ENCODE measurements at places on chromosomes 12 and 14.

GRCh38 chr14:106308839-106309389 lies 782.5 kb downstream of the TMEM121 start:
- peak; percentile 79 for DNase-seq

DNA sequence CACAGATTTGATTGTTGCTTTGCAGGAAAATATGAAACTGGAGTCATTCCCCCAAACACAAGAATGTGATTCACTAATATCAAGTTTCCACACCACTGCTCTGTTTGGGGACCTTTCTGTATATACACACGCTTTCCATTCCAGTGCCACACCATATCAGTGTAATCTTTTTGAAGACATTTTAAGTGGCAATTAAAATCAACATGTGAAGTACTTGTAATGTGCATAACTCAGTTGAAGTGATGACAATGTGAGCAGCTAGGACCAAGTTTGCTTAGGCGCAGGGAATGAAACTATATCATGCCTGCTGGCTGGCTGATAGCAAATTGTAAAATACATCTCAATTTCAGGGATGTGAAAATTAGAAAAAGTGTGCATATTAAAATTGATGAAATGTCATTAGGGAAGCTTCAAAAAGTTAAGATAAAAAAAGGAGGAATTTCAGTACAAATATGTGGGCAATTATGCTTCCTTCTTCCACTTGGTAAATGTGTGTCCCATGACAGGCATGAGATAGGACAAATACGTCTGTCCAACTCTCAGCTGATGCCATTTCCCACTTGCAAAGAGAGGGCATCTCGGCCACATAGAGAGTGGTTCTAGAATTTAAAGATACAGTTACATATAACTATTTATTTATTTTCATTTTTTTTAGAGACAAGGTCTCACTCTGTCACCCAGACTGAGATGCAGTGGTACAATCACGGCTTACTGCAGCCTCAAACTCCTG lies 43.7 kb downstream of the HSPB8 start:
- no peak for DNase-seq

GRCh38 chr14:81388336-81388735 lies 11.8 kb downstream of the STON2 start:
- DNase-seq = no peak

DNA sequence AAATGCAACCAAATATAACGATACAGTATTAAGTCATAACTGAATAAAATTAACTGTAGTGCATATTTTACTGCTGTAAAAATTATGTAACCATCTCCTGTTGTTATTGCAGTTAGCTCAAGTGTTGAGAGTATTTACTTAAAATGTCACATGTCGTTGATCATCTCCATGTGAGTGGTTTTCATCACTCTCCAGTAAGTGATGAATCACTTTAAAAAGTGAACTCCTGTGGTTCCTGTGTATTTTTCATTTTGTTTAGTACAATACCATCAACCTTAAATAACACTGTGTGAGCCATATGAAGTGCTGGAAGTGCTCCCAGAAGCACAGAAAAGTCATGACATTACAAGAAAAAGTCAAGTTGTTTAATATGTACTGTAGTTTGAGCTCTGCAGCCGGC lies 104.7 kb upstream of the SLCO1B1 start:
- no peak for DNase-seq

- DNase-seq = no peak
Observed at GRCh38 chr12:57620936-57621496, 9.8 kb downstream of the ARHGEF25 start.

GRCh38 chr14:102182190-102182589 lies 42.5 kb downstream of the WDR20 start:
- no peak for DNase-seq

- DNase-seq = no peak
Observed at GRCh38 chr12:107109726-107110719, 16.7 kb upstream of the CRY1 start.

- peak; percentile 42 for DNase-seq
Observed at GRCh38 chr12:7832059-7832696, 40.5 kb downstream of the SLC2A14 start.

DNA sequence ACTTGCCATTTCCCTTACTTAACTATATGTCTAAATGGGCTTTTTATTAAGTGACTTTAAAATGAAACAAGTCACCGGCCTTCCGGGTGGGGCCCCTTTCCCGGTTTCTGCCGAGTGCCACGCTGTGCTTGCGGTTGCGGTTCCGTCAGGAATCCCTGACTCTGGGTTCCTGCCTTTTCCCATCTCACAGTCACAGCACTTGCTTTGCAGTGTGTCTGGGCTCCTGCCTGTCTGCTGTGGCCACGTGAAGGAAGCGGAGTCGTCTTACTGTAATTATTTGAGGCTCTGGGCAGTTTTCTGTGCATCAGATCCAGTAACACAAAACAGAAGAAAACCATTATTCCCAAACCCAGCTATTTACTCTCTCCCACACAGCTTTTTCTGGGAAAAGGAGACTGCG lies 44.0 kb upstream of the FRMD6 start:
- no peak for DNase-seq

DNA sequence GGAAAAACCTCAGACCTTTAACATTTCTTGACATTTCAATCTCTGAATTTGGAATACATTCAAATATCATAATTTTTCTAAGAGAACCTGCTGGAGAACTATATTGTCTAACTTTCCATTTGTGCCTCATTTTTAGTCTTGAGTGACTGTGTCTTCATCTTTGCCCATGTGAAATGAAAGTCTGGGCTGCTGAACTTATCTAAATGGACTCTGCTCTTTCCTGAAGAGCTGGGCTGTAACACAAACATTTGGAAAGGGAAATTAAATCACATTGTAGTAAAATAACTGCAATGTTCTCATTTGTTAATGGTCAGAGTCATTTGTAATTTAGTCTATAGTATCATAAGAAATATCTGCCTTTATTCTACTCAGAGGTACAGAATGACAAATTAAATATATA lies 373.1 kb downstream of the LRIG3 start:
- DNase-seq = no peak

DNA sequence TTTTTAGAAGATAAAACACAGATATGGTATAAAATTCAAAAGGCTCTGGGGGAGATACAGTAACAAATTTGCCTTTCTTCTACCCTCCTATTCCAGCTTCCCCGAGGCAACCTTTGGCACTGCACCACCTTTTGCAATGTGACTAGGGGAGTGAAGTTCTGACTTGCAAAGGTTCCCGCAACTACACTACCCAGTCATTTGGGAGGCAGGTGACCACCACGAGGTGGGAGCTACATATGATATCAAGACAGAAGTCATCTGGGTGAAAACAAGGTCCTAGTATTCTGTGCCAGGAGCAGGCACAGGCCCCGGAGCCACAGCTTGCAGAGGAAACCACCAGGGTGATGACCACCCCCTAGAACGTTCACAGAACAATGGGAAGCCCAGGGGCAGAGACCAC lies 141.5 kb downstream of the TTC7B start:
- no peak for DNase-seq

DNA sequence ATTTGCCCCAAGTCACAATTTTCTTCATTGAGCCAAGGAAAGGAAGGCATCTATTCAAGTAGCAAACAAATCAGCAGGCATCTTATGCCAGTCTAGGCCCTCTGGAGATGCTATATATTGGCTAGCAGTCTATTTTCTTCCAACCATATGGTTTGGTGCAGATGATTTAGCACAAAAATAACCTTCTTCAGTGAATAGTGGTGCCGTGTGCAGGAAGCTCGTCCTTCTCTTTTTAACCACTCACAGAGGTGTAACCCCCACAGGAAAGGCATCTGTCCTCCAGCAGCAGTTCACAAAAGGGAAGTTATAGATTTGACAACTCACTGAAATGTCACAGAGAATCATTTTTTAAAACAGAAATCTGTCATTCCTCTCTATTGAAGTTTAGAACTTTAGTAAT lies 445.7 kb upstream of the SYT1 start:
- no peak for DNase-seq

DNA sequence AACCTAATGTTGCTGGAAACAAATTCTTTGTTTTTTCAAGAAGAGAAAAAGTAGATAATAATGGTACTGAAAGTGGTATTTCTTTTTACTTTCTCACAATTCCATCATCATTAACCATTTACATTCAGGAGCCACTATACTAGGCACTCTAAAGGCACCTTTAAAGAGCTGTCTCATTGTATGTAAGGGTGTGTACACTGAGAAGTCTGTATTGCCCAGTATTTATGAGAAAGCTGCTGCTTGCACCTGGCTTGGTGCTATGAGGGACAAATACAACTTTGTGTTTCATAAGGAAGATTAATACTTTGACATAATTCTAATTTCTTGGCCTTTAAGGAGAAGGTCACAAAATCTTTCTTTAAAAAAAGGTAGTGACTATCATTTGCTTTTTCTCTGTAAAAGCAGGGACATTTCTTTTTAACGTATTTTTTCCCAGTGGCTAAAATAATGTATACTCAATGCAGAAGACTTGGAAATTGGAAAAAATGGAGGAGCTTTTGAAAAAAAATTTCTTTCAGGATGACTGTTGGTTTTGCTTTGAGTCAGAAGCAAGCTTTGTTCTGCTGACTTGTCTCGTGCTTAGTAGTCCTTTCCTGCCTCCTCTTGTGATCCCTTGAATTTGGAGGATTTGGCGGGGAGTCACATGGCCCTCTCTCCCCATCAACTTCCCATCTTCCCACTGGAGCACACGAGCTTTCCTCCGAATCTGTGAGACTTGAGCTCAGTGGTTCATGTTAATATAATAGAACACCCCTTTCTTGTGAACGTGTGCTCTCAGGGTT lies 50.1 kb downstream of the RASSF3 start:
- DNase-seq = no peak

- DNase-seq = no peak
Observed at GRCh38 chr14:92617581-92617980, 104.0 kb downstream of the RIN3 start.

DNA sequence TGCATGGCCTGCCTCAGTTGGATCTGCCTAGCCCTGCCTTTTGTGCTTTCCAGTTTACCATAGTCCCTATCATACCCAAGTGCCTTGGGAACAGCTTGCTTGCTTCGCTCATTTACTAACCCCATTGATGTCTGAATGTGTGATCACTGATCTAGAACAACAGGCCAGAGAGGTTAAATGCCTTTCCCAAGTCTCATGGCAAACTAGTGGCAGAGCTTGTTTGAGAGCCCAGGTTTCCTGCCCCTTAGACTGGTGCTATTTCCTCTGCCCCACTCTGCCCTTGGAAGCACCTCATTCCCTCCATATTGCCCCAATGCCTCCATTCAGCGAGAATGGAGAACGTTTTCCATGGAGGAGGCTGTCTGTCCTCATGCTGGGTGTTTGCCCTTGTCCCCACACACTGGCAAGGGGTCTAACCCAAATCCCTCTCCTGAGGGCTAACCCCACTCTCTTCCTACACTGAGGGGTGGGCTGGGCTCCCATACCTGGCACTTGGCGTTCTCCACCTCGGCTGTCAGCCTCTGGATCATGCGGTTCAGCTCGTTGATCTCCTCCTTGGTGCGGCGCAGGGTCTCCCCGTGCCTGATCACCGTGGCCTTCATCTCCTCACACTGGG lies 19.8 kb downstream of the KRT7 start:
- DNase-seq = no peak

DNA sequence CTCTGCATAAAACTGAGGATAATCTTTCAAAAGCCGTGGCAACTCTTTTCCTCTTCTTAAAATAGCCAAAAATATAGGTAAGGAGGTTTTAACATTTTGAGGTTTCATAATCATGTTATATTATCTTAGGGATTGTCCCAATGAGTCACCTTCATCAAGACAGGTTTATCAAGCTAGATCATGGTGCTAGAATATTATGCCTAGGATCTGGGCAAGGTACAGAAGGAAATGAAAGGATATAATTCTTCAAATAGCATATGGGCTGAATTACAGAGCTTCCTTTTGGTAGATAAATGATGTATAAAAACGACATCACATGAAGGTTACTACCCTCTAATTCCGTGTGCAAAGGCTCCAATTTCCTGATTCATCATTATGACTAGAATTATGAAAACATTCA lies 28.6 kb upstream of the TBC1D15 start:
- no peak for DNase-seq

DNA sequence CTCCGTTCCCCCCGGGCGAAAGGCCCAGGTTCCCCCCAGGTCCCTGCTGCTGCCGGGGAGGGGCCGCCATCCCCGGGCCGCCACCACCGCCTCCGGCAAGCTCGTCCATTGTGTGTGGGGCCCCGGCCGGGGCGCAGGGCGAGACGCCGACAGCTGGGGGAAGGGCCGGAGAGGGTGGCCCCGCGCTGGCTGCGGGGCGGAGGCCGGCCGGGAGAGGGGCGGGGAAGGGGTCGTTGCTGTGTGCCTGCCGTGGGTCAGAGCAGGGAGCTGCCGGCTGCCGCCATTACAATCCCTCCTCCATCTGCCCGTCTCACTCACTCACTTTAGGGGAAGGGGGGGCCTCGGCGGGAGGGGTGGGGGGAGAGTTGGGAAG lies at the start of gene STRN3:
Gene STRN3 (minus strand): TSS at position 303 of the 373 bp plus-strand sequence. CDS start 194 bp downstream, at position 109.
- DNase-seq = no peak

DNA sequence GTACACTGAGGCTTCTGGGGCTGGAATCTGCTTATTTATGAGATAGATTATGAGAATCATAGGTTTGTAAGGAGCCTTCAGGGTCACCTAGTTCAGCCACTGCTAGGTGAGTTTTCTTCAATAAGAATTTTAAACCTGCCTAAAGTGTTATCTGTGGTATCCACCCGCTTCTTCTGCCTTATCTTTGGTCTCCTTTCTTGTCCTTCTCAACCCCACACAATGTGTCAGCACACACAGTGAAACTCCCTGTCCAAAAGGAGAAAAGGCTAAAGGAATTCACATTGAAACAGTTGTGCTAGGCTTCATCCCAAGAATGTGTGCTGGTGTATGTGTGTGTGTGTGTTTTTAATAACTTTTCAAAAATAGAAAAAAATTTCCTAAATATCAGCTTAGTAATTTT lies 259.3 kb upstream of the BTG1 start:
- no peak for DNase-seq

DNA sequence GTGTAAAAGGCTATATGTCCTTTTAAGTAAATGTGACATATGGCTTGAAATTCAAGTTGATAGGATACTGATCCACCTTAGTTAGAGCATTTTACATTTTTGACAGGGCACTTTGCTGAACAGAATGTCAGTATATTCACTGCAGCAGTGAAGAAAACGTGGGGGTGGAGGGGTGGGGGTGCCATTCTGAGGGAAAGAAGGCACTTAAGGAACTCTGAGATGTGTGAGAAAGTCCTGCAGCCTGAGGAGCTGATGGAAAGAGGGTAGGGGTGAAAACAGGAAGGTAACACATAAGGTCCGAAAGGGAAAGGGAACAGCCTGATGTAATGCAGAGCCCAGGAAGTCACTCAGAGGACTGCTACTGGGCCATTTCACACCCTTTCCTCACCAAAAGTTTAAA lies 265.5 kb upstream of the GRIP1 start:
- DNase-seq = no peak

DNA sequence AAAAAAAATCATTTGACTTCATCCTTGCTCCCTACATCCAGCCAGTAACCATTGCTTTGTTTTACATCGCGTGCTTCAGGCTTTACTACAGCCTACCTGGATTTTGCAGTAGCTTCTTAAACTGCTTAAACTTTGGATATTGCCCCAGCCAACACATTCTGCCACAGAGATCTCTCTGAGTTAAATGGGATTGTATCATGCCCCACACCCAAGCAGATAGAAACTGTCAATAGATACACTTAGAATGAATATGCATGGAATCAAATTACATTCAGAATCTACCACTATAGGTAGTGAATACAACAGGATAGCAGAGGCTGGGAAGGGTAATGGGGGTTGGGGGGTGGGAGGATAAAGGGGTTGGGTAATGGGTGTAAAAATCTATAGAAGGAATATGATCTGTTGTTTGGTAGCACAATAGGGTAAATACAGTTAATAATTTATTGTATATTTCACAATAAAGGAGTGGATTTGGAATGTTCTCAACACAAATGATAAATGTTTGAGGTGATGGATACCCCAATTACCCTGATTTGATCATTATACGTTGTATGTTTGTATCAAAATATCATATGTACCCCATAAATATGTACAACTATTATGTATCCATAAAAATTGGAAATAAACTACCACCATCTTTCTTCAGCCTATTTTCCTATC lies 2.7 kb upstream of the MYRFL start:
- DNase-seq = no peak
